Stimulated activated CD8-positive, alpha-beta memory T cell treated with anti-CD3 and anti-CD28 coated beads, Interleukin-4, amount 100 ng/mL, for 4 hours (primary cell): ENCODE measurements at places on chromosomes 7 and 10.

- no peak for DNase-seq
Observed at GRCh38 chr10:99358101-99358500, 28.9 kb downstream of the CNNM1 start.

GRCh38 chr10:11647676-11648075 lies 36.2 kb upstream of the USP6NL start:
- DNase-seq, result no peak

- DNase-seq, result no peak
Observed at GRCh38 chr7:101411508-101411874, 48.8 kb downstream of the COL26A1 start.

- DNase-seq, result no peak
Observed at GRCh38 chr7:125857606-125858005, 928.0 kb upstream of the POT1 start.

DNA sequence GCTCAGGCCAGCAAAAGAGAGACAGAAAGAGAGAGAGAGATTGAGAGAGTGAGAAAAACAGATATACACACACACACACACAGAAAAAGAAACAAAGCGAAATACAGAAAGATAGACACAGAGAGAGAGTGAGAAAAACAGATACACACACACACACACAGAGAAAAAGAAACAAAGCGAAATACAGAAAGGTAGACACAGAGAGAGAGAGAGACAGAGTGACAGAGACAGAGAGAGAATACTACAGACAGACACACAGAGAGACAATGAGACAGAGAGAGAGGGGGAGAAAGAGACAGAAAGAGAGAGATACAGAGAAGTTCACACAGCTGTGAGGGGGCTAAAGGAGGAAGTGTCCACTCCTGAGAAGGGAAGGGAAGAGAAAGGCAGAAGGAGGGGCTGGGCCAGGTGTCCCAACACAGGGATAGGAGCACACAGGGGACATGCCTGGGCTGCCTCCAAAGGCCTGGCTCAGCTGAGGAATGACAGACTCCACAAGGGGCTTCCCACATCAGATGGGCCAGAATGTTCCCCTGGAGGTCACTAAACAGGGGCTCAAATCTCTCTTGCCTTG lies 4.3 kb downstream of the GCK start:
- DNase-seq, result no peak

- DNase-seq, result no peak
Observed at GRCh38 chr7:139061416-139061815, 25.6 kb upstream of the ZC3HAV1L start.

GRCh38 chr7:16993543-16993942 lies 111.8 kb upstream of the AGR3 start:
- no peak for DNase-seq

GRCh38 chr10:26474026-26474425 lies 35.9 kb downstream of the APBB1IP start:
- no peak for DNase-seq

DNA sequence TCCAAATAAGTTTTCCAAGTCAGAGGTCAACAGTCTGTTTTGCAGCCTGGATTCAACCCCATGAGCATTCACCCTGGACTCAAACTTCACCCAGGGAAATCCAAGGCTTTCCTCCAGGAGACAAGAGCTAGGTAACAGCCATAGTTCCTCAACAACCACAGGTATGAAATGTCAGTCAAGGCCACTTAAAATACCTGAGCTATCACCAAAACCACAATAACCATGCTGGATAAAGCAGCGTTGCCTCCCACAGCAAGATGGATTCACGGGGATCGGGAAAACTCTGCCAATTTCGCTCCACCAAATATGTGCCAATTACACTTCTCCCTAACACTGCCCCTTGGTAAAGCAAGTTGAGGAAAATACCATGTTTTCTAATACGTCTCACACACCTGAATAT lies 444.1 kb upstream of the KLF6 start:
- no peak for DNase-seq

DNA sequence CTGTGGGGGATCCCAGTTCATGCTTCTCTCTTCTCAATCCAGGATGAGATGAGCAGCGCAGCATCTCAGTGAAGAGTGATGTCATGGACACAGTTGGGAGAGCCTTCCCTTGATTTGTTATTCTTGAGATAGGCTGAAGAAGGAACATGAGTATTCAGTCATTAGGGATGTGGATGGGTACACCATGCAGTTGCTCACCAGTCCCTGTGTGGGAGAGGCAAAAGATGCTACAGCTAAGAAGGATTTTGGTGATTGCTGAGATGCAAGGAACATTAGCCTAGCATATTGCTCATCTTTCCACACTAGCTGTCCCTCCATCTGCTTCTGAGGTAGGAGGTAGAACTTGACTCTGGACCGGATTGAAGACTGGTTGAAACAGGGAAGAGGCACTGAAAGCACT lies 179.6 kb downstream of the GALNT17 start:
- DNase-seq, result no peak

DNA sequence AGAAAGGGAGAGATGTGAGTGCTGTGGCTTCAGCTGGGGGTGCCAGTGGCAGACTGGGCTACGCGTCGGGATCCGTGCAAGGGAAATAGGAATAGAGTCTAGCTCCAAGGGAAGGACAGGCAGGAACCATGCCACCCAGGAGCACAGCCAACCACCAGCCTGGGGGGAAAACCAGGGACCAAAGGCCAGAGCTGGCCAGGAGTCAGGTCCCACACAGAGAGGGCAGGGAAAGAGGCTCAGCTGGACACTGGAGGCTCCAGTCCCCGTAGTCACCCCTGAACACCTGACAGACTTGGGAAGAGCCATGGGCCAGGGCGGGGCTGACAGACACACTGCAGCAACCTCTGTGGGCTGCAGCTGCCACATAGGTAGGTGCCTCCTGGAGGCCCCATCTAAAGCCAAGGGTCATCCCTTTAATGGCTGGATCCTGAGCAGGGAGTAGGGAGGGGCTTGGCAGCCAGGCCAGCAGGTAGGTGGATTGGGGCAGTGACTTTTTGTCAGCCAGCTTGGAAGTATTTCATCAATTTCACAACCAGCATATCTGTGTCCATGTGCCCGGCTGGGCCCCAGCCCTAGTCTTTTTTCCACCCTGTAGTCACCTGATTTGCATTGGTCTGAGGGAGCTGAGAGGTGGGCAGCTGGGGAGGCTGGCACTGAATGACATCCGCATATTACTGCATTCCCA lies 163.2 kb downstream of the SH2D4B start:
- DNase-seq, result no peak

- DNase-seq, result no peak
Observed at GRCh38 chr7:6575281-6576023, 1.8 kb upstream of the ZDHHC4 start.

GRCh38 chr10:43872644-43873043 lies 224.0 kb upstream of the ZNF32 start:
- no peak for DNase-seq

GRCh38 chr7:157668221-157668883 lies 331.5 kb downstream of the DNAJB6 start:
- DNase-seq, result no peak

DNA sequence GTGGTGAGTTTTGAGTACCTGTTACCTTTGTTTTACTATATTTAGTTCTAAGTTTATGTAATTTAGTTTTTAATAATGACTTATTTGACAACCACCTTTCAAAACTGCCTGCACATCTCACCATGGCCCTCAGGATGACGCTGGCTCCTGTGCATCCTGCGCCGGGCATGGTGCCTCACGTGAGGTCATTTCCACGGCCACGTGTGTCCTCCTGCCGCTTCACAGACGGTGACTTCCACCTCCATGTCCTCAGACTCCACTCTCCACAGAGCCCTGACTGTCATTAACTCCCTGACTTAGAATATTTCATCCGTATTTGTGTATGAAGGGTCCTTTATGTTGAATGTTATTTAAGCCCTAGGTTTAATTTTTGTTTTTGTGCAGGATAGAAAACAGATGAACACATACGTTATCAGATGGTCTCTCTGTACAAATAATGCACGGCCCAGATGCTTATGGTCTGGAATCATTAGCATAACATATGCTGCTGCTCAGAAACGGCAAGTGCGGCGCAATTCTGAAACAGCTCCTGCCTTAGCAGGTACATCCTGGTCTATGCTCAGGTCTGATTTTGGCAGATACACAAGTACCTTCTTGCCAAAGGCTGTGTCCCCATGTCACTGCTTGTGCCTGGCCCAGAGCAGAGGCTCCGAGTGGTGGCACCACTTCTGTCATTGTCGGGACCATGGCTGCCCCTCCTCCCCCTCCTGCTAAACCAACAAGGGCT lies 155.8 kb downstream of the WDR37 start:
- DNase-seq, result no peak

- DNase-seq, result no peak
Observed at GRCh38 chr7:142927085-142927745, 6.3 kb downstream of the TRPV5 start.

DNA sequence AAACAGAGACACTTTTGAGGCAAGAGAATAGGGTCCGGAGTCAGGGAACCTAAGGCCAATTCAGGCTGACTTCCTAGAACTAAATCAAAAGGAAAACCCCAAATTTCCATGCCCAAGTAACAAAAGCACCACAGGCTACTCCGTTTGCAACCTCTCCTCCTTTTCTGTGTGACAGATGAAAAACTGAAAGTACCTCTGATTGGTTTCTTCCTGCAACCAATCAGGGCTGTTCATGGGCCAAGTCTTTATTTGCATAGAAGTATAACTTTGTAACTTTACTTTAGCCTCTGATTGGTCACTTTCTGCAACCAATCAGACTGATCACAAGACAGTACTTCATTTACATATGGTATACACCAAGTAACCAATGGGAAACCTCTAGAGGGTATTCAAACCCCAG lies 239.9 kb upstream of the KCND2 start:
- DNase-seq, result no peak

DNA sequence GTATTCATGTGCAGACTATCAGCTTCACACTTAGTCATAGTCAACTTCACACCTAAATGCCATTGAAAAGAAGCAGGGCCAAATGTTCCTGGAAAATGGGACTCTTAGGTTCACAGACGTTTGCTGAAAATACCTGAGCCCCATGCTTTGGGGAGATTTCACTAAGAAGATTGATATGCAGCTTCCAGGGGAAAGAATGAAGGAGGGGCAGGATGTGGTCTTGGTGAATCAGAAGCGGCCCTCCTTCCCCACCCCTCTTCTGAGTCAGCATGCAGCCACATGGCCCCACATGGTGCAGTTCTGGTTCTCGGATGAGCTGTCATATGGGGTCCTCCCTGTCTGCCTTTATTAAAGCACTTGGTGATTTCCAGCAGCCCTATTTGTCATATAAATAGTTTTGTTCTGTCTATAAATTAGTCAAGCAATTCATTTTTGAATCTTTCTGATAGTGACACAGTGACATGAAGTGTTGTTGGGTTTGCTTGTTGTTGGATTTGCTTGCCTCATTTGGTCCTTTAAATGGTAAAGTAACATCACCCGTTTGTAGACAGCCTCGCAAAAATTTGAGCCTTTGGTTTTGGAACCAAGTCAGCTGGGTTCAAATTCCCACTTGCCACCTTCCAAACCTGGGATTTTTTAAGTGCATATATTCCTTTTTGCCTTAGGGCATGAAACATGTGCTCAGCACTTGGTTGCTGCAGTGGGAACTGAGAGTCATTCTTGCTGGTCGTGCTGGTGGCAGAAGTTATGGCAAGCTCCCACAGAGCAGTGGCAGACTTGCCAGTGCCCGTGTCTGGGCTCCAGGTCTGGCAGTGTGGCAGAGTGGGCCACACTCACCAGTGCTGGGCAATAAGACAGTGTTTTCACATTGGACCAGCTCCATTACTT lies 68.1 kb upstream of the CDK6 start:
- peak; percentile 76 for DNase-seq

DNA sequence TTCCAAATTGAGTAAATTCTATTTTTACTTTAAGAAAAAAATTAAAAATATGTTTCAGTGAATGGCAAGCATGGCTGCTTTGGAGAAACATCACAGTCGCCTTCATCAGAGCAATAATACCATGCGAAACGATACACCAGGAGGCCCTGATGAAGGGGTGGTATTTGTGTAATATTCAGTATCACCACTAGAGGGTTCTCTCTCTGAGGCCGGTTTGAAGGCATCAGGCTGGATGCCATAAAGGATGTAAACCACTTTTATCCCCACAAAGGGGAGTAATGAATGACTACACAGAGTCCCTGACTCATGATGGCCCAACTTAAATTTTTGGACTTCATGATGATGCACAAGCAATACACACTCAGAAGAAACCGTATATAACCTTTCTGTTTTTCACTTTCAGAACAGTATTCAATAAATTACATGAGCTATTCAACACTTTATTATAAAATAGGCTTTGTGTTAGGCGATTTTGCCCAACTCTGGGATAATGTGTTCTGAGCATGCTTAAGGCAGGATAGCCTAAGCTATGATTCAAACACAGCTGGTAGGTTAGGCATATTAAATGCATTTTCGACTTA lies 95.5 kb downstream of the PPP1R17 start:
- no peak for DNase-seq

DNA sequence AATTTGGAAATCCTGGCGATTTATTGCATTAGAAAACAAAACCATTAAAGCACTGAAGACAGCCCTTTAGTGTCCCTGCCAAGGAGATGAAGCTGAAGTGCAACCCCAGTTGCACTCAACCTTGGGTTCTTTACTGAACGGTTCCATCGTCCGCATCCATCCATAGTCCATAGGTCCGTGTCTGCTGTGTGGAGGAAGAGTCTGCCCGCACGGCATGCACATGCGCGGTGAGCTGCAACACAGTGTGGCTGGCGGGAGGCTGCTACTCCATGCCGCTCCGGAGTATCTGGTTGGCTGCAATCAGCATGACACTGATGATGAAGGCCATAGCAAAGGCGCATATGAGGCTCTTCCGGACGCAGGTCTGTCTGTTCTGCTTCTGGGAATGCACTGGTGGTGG lies 624.6 kb downstream of the CALN1 start:
- DNase-seq, result no peak

DNA sequence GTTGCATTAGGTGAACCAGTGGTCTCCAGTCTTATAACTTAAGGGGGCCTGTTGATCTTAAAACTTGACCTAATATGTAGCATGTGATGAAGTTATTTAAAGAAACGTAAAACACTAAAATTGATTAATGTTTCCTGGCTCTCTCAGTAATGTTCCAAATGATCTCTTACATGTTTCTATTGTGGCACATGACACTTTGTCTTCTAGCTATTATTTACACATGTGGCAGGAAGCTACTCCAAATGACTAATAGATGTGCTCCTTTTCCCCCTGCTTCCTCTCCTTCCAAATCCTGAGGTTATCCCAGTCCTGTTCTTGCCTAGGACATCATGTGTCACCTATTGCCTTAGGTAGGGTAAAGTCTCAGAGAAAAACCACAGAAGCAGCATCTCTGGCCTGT lies 89.4 kb downstream of the FAS start:
- no peak for DNase-seq

- no peak for DNase-seq
Observed at GRCh38 chr7:135326636-135327280, 93.1 kb downstream of the STRA8 start.

DNA sequence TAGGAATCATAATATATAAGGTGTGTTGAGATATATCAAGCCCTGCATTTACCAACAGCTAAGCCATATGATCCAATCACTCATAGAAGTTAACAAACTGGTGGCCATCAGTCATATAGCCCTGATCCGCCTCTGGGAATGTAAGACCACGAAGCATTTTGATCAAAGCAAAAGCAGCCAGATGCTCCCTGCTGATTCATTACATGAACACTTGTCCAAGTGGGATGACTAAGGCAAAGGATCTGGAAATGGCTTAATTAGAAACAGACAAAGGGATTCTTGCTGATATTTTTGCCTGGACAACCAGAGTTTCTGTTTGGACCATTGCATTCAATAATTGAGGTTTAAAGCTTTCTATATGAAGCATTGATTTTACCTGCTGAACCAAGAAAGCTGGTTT lies 535.5 kb downstream of the GPAM start:
- no peak for DNase-seq

GRCh38 chr7:14104861-14105260 lies 115.4 kb upstream of the ETV1 start:
- DNase-seq, result no peak

GRCh38 chr7:81871606-81872265 lies 101.9 kb upstream of the HGF start:
- no peak for DNase-seq
